ENCODE measurements at places on chromosomes 12 and 14.

- DNase-seq = no peak
Measured at GRCh38 chr12:1553987-1554982, 40.1 kb downstream of the FBXL14 start.

DNA sequence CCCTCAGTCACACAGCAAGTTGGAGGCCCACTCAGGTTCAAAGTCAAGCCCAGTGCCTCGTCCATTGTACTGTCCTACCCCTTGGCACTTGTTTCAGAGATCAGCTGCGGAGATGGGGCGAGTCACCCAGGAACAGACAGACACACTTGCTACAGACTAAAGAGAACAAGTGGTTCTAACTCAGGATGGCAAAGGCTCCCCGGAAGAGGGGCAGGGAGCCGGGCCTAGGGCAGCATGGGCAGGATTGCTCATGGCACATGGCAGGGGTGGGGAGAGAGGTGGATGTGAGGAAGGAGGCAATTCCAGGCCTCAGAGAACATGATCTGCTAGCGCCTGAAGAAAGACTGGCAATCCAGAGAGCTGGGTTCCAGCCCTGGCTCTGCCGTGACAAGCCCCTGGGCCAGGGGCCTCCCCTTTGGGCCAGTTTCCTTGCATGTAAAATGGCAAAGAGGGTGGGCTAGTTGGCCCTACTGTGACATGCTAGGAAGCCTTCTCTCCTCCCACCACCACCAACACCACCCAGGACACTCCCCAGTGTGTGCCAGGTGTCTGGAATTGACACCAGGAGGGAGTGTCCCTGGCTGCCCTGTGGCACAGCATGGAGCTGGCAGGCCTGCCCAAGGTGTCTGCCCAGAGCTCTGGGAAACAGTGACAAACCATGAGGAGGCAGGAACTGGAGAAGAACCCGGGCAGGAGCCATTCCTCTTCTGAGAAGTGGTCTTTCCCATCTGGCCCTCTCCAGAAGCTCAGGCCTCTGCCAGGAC, 24.0 kb upstream of the IRF2BPL start:
- DNase-seq = no peak

DNA sequence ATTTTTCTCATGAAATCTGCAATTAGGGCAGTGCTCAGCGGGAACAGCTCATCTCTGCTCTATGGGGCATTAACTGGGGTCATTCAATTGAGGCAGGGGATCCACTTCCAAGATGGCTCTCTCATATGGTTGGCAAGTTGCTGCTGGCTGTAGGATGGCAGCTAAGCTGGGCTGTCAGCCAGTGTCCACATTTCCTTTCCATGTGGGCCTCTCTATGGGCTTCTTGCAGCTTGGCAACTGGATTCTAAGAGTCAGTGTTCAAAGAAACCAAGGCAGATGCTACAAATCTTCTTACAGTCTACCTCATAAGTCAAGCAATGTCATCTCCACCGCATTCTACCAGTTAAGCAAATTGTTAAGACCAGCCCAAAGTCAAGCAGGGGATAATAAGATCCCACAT, 50.3 kb upstream of the TMCC3 start:
- no peak for DNase-seq

GRCh38 chr12:109578330-109578927, 4.8 kb downstream of the MVK start:
- DNase-seq = no peak

- no peak for DNase-seq
Measured at GRCh38 chr12:121239351-121240061, 29.6 kb downstream of the P2RX4 start.

DNA sequence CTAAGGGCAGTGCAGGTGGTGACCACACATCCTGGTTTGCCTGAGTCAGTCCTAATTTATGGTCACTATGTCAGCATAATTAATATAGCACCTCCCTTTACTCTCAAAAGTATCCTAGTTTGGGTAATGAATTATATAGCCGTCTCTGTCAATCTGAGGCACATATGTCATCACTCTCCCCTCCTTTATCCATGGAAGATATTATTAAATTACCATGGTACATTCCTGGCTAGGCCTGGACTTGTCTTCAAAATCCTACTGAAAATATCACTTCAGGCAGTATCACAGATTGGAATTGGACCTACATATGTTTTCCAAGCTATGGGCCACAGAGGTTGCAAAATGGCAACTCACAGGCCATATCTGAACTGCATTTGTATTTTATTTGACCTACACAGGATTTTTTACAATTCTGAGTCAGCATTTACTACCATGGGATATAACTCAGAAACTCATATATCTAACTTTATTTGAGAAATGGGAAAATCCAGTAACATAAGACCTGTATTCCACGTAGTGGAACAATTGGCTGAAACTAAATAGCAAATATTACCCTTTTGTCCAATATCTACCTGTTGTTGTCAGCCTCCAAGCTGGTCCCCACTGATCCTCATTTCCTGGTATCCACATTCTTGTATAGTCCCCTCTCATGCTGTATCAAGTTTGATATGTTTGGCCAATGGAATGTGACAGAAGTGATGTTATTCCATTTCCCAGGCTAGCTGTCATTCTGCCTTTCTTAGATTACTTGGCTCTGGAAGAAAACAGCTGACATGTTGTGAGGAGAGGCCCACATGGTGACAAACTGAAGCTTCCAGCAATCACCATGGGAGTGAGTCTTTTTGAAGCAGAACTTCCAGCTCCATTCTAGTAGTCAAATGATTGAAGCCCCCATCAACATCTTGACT, 102.5 kb upstream of the MDM1 start:
- DNase-seq = no peak

GRCh38 chr14:106044949-106045596, 518.7 kb downstream of the TMEM121 start:
- DNase-seq = no peak

GRCh38 chr12:28086521-28087155, 103.6 kb upstream of the CCDC91 start:
- DNase-seq = no peak

GRCh38 chr12:50221228-50222008, 54.2 kb upstream of the CERS5 start:
- peak; percentile 13 for DNase-seq

- no peak for DNase-seq
Measured at GRCh38 chr14:94560751-94561655, at the start of gene SERPINA4. Gene SERPINA4, plus strand, starts transcription at chr14:94561442. Its CDS starts 2,041 bp downstream, at chr14:94563483.

DNA sequence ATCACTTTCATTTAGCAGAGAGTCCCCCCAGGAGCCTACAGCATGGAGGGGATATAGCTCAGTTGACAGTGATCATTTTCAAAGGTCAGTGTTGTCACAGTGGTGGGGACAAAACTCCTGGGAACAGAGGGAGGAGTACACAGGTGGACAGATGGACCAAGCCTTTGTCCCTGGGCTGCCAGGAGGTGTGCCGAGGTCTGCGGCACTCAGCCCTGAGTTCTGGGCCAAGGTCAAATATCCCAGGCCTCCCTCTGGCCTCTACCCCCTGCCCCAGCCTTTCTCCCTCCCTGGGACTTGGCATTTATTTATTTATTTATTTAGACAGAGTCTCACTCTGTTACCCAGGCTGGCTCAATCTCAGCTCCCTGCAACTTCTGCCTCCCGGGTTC, 24.8 kb downstream of the CALM1 start:
- DNase-seq = no peak

DNA sequence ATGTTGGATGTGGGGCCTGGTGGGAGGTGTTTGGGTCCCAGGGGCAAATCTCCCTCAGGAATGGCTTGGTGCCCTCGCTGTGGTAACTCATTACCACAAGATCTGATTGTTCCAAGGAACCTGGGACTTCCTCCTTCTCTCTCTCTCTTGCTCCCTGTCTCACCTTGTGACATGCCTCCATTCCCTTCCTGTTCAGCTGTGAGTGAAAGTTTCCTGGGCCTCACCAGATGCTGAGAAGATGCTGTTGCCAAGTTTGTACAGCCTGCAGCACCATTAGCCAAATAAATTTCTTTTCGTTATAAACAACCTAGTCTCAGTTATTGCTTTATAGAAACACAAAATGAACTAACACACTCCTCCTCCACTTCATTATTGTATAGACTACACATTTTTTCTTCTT, 759.8 kb upstream of the MDGA2 start:
- DNase-seq = no peak

DNA sequence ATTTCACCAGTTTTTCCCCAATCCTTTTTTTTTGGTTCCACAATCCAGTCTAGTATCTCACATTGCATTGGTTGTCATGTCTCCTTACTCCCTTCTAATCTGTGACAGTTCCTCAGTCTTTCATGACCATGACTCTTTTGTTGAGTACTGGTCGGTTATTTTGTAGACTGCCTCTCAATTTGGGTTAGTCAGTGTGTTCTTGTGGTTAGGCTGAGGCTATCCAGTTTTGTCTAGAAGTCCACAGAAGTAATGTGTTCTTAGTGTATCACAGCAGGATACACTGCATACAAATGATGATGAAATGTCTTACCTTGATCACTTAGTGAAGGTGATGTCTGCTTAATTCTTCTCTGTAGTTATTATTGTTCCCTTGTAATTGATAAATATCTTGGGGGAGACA, 24.8 kb downstream of the PELI2 start:
- DNase-seq = no peak

DNA sequence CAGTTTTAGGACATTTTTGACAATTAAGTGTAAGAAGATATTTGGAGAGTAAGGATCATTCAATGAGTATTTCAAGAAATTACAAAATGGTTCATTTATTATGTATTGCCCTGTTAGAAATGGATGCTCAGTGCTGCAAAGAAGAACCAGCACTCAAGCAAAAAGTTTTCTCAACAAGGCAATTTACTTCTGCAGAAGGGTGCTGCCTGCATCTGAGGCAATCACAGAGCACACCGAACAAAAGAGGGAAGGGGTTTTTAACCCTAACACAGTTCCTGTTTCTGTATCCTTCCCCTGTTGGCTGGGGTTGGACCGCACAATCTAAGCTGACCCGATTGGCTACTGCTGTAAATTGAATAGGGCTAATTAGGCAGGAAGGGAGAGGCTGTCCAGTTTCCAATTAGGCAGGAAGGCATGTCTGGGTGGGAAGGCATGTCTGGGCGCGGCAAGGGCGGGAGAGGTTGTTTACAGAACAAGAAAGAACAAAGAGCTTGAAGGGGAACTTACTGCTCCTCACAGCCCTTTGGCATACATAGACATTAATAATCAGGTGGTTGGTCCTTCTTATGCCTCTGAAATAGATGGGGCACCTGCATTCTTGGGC, 41.4 kb downstream of the SPTSSA start:
- DNase-seq = no peak

GRCh38 chr12:24172031-24172772, 222.7 kb upstream of the SOX5 start:
- DNase-seq = no peak

DNA sequence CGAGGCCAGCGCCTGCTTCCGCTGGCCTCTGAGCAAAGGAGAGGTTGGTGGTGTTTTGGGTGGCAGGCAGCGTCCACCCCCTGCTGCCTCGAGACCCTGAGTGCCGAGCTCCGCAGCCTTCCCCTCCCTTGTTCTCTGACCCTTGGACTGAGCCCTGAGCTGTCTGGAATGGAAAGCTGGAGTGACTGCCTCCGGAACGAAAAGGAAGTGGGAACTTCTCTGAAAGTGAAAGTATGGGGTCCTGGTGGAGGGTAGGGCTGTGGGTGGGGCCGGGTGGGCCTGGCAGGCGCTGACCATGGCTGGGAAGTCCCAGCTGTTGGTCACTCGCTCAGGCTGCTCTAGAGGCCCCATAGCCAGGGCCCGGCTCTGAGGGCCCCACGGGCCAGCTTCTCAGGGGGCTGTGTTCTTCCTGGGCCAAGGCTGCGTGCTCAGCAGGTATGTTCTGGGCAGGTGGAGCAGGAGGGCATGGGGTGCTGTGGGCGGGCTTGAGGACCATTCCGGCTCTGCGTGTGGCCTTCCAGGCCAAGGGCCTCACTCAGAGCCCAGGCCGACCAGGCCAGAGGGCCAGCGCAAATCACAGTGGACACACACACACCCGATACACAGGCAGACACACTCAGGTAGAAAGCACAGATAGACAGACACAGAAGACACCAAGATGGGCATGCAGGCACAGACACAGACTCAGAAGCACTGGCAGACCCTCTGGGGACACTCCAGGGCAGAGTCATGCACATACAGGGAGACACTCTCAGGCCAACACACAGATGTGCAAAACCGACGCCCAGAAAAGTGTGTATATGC, at the start of gene EXOC3L4:
Gene EXOC3L4, plus strand, starts transcription at position 320 of the 804 bp plus-strand sequence. CDS start 5,495 bp downstream, outside the sequence.
- no peak for DNase-seq

- no peak for DNase-seq
Measured at GRCh38 chr12:76866726-76867125, 12.1 kb downstream of the CSRP2 start.

DNA sequence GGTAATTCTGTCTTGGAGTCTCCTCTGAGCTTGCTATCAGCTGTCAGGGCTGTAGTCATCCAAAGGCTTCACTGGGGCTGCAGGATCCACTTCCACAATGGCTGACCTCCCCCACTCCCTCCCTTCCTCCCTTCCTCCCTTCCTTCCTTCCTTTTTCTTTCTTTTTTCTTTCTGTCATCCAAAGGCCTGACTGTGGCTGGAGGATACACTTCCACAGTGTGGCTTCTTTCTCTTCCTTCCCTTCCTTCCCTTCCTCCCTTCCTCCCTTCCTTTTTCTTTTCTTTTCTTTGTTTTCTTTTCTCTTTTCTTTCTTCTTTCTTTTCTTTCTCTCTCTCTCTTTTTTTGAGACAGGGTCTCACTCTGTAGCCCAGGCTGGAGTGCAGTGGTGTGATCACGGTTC, 30.6 kb downstream of the ARF6 start:
- no peak for DNase-seq

- DNase-seq = no peak
Measured at GRCh38 chr12:51777457-51777856, 71.1 kb downstream of the FIGNL2 start.

- DNase-seq = no peak
Measured at GRCh38 chr14:52467515-52468266, 84.6 kb downstream of the TXNDC16 start.

- no peak for DNase-seq
Measured at GRCh38 chr12:8953773-8954402, 4.4 kb upstream of the M6PR start.

GRCh38 chr12:77847680-77848431, 17.2 kb downstream of the NAV3 start:
- DNase-seq = no peak

- no peak for DNase-seq
Measured at GRCh38 chr12:81492131-81492720, 266.9 kb downstream of the PPFIA2 start.

GRCh38 chr14:41662780-41663472, 56.2 kb downstream of the LRFN5 start:
- DNase-seq = no peak

GRCh38 chr12:51240971-51241370, 2.3 kb downstream of the DAZAP2 start:
- no peak for DNase-seq

DNA sequence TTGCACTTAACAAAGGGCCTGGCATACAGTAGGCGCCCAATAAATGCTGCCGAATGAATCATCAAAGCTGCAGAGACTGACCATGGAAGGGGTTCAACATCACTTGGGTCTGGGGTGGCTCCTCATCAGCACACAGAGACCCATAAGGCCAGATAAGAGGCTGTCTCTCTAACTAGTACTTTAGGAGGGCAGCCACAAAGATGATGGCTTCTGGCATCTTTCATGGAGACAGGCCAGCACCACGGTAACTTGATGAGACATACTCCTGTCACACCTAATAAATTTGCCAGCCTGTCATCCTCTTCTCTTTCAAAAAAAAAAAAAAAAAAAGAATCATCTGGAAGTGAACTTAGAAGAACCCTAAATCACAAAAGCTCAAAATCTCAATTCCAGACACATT, 3.4 kb downstream of the PRIMA1 start:
- DNase-seq = no peak

Measured in NCI-H1092 (cell line).